ENCODE measurements at places on chromosomes 5 and 9.

- no peak for DNase-seq
Observed at GRCh38 chr9:122033775-122034373, 59.2 kb downstream of the TTLL11 start.

GRCh38 chr5:156497804-156498208, 170.8 kb downstream of the SGCD start:
- DNase-seq = no peak

DNA sequence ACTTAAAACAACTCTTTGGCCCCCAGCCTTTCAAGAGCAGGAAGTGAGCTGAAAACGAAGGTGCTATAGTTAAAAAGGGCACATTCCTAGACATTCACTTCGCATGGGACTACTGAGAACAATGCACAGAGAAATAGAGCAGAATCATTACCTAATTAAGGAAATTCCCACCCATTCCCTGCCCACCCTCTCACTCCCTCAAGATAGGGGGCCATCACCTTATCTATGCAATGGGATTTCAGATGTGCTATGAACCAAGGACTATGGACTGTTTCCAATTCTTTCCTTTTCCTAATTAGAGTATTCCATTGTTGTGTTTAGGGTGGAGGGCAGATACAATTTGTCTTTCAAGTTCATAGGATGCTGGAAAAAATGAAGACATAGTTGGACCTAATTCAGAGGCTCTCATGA, 476.8 kb downstream of the CETN3 start:
- no peak for DNase-seq

DNA sequence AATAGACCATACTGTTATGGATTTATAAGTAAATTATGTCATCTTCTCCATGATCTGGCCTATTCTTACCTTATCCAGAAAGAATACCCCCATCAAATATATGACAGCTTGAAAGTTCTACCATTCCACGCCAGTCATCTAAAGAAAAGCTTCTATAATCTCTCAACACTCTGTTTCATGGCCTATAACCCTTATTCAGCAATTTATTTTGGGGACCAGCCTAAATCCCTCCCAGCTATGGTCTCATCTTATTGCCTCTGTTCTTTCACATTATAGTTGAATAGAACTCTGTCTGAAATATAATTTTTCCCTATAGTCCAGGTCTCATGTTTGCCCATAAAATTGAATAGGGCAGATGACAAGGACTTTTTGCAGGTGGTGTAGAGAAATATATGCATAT, 2387.6 kb upstream of the WWC1 start:
- DNase-seq = no peak

DNA sequence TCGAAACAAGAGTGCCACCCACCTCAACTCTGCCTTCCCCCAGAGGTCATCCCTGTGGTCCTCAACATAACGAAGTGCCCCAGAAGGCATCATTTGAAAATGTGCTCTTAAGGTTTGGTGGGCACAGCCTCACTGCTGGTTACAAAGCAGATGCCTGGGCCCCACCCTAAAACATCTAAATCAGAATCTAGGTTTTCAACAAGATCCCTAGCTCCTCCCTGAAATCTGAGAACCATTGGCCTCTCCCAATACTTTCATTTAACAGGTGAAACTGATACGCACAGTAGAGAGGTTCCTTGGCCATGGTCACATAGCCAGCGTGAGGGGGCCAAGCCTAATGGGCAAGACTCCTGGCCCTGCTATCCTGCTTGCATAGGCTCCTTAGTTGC, 376.2 kb upstream of the CLINT1 start:
- no peak for DNase-seq

DNA sequence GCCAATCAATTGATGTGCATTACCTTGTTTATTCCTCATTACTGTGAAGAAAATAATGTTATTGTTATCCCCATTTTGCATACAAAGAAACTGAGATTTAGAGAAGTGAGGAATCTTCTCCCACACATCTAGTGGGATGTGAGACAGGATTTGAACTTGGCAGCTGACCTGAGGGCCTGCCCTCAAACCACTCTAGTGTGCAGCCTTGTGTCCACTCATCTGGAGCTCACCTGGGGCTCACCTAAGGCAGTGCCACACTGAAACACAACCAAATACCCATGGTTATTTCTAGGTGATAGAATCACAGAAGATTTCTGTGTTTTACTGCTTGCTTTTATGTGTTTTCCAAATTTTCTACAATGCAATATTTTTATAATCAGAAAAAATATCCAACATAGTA, 94.7 kb upstream of the SAP30L start:
- DNase-seq = no peak

GRCh38 chr9:88378317-88378716, 9.9 kb upstream of the SPIN1 start:
- DNase-seq = peak; percentile 6

DNA sequence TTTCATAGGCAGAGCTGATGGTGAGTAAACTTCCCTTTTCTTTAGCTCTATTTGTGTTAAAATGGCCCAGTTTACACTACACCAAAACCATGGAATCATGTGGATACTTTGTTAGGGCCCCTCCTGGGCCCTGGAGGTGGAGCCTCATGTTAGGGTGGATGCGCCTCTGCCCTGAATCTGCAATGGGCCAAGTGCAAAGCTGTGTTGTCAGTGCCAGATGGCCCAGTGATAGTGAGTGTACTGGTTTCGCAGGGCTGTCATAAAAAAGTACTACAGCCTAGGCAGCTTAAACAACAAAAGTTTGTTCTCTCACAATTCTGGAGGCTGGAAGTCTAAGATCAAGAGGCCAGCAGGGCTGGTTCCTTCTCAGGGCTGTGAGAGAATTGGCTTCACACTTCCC, 64.8 kb downstream of the HSPA4 start:
- DNase-seq = peak; percentile 9

- no peak for DNase-seq
Observed at GRCh38 chr5:168813184-168813968, 234.2 kb upstream of the PANK3 start.

DNA sequence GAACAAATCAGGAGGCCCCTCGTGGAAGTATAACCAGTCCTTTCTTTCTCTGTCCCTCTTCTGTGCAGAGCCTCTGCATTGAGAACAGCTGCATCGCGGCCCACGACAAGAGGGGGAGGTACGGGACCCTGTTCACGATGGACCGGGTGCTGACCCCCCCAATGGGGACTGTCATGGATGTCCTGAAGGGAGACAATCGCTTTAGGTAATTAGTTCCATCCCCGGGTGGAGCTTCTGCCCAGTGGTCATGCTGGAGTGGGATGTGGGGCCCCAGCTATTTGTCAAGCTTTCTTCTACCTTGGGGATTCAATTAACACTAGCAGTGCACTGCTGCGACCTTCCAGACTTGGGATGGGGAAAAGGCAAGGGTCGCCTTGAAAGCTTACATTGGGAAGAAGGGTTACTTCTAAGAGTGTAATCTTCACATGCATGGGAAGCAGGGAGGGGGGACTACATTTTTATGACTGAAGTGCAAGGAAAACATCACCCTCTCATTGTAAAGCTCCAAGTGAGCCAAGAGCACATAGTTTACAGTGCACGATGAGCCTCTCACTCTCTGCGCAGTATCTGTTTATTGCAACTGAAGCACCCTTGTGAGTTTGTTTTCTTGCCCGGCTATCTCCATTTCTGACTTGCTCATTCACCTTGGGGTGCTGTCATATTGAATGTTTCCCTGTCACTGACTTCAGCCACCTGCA, 27.0 kb downstream of the TGFBI start:
- DNase-seq = no peak

DNA sequence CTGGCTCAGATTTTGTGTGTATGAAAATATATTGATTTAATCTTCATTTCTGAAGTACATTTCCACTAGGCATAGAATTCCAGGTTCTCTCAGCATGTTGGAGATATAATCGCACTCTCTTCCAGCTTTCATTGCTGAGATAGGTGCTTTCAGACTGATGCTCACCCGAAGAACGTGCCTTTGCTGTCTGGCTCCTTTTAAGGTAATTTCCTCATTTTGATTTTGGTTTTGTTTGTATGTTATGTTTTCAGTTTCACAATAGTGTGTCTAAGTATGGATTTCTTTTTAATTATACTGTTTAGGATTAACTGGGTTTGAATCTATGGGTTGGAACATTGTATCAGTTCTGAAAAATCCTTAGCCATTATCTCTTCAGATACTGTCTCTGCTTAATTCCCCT, 132.0 kb upstream of the NFIB start:
- no peak for DNase-seq

DNA sequence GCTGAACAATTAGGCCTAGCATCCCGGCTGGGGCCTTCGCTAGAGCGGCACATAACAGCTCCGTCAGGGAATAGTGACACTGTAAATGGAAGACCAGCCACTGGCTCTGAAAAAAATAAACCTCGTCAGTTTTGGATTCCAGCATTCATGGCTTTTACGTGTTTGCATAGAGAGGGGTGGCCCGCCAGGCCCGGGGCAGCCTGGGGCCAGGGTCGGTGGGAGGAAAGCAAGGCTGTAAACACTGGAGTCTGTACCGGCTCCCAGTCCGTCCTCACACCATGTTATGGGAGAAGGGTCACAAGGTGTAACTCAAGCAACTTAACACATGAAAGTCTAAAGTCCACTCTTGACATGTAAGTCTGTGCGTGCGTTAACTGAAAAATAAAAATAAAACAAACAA, 11.2 kb downstream of the CCNI2 start:
- no peak for DNase-seq

DNA sequence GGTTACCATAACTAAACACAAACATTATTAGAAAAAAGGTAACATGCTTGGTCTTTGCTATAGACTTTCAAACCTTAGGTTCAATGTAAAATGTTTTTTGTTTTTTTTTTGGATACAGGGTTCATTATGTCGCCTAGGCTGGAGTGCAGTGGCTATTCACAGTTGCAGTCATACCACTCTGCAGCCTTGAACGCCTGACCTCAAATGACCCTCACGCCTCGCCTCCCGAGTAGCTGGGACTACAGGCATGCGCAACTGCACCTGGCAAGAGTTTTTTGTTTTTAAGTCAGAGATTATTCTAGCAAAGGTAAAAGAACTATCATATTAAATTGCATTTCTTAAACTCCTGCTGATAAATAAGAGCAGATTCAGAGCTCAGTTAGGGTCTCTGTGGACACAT, 55.1 kb upstream of the NR5A1 start:
- DNase-seq = no peak

DNA sequence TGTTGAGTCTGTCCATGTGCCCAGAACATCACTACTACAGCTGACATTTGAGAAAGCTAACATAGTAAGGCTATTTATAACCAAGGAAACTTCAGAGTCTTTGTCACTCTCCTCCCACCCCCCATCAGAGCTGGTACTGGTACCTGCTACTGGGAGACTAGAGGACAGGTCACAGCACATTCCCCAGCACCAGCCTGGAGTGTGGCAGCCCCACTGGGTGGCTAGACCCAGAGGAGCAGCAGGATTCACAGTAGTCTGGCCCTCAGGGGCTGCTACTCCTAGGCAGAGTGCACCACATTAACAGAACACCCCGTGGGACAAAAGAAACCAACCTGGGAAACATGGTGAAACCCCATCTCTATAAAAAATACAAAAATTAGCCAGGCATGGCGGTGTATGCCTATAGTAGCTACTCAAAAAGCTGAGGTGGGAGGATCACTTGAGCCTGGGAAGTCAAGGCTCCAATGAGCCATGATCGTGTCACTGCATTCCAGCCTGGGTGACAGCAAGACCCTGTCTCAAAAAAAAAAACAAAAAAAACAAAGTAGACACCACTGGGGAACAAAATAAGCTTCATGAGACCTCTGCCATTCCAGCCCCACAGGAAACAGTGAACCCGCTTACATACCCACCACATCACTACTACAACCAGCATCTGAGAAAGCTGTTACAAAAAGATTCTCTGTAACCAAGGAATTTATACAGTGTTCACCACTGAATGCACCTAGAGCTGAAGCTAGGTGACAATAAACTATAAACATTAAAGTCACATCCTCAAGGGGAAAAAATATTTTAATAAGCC, 26.3 kb upstream of the PTGER4 start:
- DNase-seq = no peak

GRCh38 chr5:77076961-77077828, 9.9 kb downstream of the ZBED3 start:
- peak; percentile 48 for DNase-seq

GRCh38 chr5:124789104-124789605, 42.7 kb upstream of the ZNF608 start:
- DNase-seq = no peak

DNA sequence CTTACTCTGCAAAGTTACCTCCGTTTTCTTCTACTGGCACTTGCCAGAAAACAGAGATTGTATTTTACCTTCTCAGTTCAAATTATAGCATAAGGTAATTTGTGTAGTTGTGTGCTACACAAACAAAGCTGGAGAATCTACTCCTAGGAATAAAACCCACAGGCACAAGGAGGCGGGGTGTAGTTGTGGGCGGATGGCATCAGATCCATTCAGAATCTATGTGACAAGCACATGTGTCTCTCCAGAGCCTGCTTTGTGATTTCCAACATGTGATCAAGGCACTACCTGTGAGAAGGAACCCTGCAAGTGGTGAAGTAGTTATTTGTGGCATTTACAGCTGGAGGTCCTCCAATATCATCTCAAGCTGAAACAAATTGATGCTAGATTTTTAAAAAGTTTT, 39.0 kb downstream of the GAS1 start:
- no peak for DNase-seq

DNA sequence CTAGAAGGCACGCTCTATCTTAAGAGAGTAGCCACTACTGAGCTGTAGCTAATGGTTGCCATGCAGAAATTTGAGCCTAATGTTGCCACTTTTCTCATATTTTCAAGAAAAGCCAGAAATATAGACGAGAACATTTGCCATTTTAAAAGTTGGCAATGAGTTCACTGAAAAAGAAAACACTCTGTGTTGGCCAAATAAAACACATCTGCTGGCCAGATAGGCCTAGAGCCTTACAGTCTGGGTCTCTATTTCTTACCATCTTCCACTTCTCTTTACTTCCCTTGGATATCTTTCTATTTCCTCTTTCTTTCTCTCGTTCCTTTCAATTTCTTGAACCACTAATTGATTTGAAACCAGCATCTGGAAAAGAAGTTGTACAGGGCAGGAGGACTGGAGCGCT, 36.6 kb upstream of the VCAN start:
- no peak for DNase-seq

DNA sequence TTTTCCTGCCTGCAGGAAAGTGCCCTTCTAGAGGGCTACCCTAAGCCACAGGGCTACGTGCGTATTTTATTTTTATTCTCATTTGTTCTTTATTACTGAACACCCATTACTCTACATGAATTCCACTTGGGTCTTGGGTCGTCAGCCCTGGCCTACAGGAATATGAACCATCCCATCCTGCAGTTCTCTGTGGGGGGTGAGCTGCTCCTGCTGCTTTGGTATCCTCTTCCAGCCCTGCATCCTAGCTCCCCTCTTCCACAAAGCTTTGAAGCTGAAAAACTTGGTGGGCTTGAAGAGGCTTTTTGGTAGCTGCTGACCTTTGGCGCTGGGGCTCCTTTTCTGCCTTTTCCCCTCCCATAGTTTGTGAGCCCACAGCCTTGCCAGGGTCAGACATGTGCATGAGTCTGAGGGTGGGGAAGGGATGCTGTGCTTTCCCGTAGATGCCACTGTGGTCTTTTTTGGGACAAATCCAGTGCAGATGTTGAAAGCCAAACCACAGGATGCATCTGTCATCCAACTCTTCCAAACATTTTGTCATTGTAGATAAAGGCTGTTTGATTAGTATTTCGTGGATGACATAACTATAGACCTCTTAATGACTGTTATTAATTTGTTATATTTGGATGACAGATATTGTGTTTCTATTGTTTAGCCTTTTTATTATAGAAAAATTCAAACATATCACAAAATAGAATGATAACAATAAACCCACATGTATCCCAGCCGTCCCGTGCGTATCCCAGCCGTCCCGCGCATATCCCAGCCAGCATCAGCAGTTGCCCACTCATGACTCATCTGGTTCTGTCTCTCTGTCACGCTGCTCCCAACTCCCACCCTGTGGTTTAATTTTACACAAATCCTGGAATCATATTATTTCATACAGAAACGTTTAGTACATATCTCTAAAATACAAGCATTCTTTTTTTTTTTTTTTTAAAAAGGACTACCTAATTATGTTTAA, 43.9 kb downstream of the SLC46A2 start:
- DNase-seq = no peak

Measured in NCI-H524 (cell line).